ENCODE measurements at places on chromosomes 11 and 22. TPM values are rescaled to one million over a fixed set of nuclear protein-coding genes. Genes with fewer than 3 reads are reported as not detected.

The EIF3F gene
- total RNA-seq: 242 TPM

The MAP6 gene
- total RNA-seq: 2.6 TPM

The OR51B5 gene
- not detected for total RNA-seq

The SYT8 gene
- 1.7 TPM for total RNA-seq

The MRGPRX4 gene
- total RNA-seq: not detected

The NXPE4 gene
- 178 TPM for total RNA-seq

The CRYBB2 gene
- not detected for total RNA-seq

The IRAG1 gene
- total RNA-seq: 3.5 TPM

The C11orf21 gene
- 0.52 TPM for total RNA-seq

The AP1B1 gene
- total RNA-seq: 90.4 TPM

The RAB39A gene
- 1.2 TPM for total RNA-seq

All from colonic mucosa (tissue), 4 donors.